ENCODE measurements at places on chromosomes 5 and 9. TPM values are rescaled to one million over a fixed set of nuclear protein-coding genes. Genes with fewer than 3 reads are reported as not detected.

CARD9 gene
- total RNA-seq: 2.2 TPM

TMEM252 gene
- total RNA-seq: not detected

TEX48 gene
- not detected for total RNA-seq

OLFML2A gene
- total RNA-seq: 6.5 TPM

GABBR2 gene
- total RNA-seq: 12.9 TPM

RHOBTB3 gene
- 304 TPM for total RNA-seq

THBS4 gene
- total RNA-seq: 1.1 TPM

PCDHA1 gene
- total RNA-seq: under 0.01 TPM

INVS gene
- 32.3 TPM for total RNA-seq

RARS1 gene
- 187 TPM for total RNA-seq

CBY3 gene
- not detected for total RNA-seq

OTP gene
- not detected for total RNA-seq

PCDHB6 gene
- 0.09 TPM for total RNA-seq

MYMK gene
- not detected for total RNA-seq

ST8SIA4 gene
- 0.28 TPM for total RNA-seq

ARPC5L gene
- total RNA-seq: 10.4 TPM
